Mesendoderm (in vitro differentiated cells): ENCODE measurements at places on chromosomes 11 and 22.

DNA sequence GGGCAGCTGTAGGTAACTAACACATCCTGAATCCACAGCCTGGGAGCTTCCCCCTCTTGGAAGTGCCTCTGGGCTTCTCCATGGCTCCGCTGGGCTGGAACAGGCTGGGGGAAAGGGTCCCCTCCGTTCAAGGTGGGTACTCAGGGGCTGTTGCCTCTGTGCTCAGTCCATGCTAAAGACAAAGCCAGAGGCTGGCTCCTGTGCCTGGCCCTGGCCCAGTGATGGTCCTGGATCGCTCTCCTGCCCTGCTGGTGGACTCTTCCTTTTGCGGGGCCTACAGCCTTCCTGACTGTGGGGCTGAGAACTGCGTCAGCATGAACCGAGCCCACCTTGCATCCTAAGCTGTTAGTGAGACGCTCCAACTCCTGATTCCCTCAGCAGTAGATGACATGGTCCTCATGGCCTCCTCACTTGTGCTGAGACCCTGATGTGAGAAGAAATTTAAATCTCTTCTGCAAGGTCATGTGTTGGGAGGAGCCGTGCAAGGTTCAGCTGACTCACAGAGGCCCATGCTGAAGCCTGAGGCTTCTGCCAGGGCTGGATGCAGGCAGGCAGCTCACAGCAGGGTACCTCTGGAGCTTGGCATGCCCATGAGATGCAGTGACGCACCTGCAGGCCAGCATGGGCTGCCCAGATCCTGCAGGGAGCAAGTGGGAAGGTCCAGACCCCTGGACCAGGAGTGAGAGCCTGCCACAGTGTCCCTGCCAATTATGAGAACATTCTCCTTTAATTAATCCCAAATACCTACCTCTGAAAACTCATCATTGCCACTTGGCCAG, 1285.5 kb downstream of the TBC1D22A start:
- DNase-seq: no peak

- no peak for DNase-seq
Measured at GRCh38 chr11:71562120-71562519, 3.2 kb upstream of the KRTAP5-10 start.

DNA sequence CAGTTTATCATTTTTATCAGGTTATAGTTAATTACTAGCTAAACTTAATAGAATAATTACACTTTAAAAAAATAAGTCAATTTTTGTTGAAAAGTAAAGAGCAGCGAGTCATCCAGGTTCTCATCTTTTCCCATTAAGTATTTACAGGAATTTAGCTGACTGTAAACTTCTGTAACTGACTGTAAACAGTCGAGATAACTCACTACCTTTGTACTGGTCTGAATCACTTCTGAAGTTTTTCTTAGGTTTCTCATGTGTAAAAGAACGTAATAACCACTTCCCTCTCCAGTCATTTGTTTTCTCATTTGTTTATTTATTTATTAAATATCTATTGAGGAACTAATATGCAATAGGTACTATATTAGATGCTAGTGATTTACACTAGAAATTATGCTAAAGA, 270.8 kb downstream of the DYNC2H1 start:
- DNase-seq: no peak

DNA sequence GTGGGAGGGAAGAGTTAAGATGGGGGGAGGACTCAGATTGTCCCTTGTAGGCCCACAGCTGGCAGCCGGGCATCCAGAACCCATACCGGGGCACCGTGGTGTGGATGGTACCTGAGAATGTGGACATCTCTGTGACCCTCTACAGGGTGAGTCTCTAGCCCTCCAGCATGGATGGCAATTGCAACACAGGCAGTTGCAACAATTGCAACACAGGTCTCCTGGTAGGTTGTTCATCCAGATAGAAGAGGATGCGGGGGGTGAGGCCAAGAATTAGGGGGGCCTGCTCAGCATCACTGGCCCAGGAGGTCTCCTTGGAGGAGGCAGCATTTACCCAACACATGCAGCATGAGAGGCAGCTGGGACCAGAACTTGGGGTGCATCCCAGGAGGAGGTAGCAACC, 3.4 kb downstream of the EHBP1L1 start:
- no peak for DNase-seq

GRCh38 chr22:27173530-27173929, 516.1 kb downstream of the MIAT start:
- DNase-seq: peak; percentile 29

DNA sequence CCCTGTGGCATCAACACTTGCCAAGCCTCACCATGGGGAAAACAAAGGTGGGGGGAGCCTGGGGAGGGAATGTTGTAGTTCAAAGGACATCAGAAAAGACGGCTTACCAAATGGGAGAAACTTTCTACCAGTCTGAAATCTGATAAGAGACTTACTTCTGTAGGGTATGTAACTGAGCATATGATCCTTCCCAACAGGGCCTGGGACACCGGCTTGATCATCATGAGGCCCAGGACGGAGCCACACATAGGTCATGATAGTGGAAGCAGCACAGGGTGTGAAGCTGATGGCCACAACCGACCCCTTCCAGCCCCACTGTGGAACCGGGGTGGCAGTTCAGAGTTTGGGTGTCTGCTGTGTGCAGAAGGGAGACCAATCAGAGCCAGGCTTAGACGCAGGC, 51.1 kb downstream of the MICAL3 start:
- no peak for DNase-seq

DNA sequence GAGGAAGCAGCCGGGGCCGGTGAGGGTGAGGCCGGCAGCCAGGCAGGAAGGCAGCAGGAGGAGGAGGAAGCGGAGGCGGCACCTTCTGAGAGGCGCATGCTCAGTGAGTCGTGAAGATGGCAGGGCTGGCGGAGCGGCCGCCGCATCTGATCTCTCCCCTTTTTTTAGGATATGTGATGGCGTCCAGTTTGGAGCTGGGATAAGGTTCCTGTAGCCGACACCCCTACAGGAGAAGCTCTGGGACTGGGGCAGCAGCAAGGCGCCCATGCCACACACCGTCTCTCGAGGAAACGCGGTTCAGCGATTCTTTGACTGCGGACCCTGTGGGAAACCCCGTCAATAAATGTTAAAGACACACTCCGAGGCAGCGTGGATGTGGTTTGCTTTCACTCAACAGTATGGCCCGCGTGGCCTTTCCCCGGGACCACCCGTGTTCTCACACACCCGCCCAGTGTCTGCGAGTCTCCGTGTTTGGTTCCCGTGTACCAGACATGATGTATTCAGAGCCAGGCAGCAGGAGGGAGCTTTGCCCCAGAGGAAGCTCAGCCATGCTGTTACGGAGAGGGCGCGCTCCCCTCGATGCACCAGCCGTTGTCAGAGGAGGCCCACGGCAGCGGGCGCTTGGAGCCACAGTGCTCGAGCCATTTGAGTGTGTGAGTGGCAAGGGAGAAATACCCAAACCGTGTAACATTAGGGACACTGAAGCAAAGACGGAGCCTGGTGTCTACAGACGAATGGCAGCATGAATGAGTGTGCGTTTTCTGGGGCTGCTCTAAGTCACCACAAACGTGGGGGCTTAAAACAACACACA, 27.7 kb upstream of the PARVB start:
- DNase-seq: no peak

DNA sequence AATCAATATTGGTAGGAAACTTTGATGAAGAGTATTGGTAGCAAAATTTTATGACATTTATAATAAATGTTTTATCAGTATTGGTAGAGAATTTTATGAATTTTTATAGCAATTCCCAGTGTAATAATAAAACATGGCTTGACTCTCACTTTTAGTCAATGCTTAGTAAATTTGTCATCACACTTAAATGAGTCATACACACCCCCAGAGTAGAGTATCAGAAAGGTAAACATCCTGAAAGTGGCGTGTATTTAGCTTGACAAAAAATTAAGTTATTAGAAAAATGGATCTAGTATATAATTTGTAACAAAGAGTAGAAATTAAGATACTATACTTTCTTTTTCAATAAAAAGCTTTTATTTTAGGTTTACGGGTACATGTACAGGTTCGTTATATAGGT, 2.6 kb downstream of the MS4A3 start:
- DNase-seq: no peak

DNA sequence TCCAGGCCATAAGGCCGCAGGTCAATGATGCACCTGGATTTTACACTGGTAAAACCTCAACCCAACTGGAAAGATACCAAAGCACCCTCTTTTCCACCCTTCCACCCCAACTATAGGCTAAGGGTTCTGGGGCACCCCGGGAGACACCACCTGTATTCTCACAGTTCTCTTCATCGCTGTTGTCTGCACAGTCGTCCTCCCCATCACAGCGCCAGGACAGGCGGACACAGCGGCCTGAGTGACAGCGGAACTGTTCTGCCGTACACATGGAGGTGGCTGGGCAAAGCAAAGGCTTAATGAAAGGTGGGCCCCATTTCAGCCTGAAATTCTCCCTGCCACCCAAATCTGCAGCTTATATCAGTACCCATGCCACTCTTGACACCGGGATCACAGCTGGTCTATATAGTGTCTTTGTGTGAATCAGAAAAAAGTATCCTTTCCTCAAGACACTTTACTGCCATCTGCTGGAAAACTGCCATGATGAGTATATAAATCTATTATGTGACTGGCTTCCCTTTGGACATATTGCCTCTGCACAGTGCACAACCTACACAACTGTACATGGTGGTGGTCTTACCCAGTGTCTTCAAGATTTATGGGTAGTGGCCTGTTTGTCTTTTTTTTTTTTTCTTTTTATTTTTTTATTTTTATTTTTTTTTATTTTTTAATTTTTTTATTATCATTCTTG, 21.5 kb downstream of the LRP4 start:
- peak; percentile 54 for DNase-seq

GRCh38 chr11:72582206-72583176, 91.7 kb downstream of the PDE2A start:
- DNase-seq: no peak

- DNase-seq: peak; percentile 95
Measured at GRCh38 chr11:113474362-113475159, 637 bp downstream of the DRD2 start.

DNA sequence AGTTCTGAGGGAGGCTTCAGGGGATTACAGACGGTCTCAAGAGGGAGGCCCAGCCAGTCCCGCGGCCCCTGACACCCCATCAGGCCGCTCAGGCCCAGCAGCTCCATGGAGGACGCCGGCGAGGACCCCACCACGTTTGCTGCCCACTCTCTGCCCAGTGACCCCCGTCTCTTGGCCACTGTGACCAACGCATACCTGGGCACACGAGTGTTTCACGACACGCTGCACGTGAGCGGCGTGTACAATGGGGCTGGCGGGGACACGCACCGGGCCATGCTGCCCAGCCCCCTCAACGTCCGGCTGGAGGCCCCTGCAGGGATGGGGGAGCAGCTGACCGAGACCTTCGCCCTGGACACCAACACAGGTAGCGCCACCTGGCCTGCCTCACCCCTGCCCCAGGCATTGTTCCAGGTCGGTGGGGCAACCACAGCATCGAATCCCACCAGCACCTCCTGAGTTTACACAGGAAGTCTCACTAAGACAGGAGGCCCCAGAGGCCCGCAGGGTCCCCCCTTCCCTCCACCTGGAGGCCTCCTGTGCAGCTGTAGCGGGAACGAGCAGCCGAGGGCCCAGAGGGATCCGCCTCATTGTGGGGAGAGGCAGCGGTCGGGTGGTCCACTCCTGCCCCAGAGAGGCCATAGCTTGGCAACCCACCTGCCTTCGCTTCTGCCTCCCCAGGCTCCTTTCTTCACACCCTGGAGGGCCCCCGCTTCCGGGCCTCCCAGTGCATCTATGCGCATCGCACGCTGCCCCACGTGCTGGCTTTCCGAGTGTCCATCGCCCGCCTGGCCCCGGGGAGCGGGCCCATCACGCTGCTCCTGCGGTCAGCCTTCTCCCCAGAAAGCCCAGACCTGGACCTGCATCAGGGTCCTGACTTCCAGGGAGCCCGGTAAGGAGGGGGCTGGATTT, 1.0 kb downstream of the PGGHG start:
- no peak for DNase-seq

- DNase-seq: no peak
Measured at GRCh38 chr11:109978895-109979294, 114.3 kb upstream of the ZC3H12C start.

GRCh38 chr22:19886605-19887255, 32.1 kb upstream of the GNB1L start:
- no peak for DNase-seq

DNA sequence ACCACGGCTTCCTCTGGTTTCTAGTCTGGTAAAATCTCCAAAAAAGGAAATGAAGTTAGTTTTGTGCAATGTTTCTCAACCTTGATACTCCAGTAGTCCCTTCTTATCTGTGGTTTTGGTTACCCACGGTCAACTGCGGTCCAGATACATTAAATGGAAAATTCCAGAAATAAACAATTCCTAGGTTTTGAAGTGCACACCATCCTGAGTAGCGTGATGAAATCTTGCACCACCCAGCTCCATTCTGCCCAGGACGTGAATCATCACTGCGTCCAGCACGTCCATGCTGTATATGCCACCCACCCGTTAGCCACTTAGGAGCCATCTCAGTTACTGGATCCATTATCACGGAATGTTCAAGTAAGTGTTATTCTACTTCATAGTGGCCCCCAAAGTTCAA, 117.0 kb downstream of the FBXO7 start:
- no peak for DNase-seq

DNA sequence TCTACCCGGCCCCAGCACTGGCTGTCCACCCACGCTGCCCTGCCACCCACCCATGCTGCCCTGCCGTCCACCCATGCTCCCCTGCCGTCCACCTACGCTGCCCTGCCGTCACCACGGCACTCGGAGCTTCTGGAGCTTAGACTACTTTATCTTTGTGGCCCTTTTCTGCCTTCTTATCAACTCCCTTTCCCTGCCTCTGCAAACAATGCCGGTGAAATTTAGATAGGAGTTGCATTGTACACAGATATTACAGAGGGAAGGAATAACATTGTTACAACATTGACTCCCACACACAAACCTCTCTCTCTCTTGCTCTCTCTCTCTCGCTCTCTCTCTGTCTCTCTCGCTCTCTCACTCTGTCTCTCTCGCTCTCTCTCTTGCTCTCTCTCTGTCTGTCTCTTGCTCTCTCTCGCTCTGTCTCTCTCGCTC, 33.7 kb upstream of the BRSK2 start:
- DNase-seq: no peak

DNA sequence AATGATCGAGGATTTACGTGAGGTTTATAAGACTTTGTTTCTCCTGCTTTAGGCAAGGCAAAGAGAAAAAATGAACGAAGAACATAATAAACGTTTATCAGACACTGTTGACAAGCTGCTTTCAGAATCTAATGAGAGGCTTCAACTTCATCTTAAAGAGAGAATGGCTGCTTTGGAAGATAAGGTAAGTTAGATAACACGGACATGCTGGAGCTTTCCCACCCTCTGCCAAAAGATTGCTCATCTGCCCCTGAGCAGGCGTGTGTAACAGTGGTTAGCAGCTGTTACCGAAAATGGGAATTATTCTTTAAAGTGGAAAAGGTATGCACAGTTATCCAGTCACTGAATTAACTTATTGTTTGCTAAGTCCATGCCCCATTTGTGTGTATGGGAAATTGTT, 62.8 kb upstream of the CTTN start:
- DNase-seq: no peak

DNA sequence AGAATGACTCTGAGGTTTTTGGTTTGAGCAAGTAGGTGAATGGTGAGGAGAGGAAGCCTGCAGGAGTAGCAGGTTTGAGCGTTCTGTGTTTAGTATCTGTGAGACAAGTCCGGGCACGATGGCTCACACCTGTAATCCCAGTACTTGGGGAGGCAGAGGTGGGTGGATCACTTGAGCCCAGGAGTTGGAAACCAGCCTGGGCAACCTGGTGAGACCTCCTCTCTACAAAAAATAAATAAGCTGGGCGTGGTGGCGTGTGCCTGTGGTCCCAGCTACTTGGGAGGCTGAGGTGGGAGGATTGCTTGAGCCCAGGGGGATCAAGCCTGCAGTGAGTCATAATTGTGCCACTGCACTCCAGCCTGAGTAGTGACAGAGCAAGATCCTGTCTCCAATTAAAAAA, 9.7 kb upstream of the CENATAC start:
- DNase-seq: no peak

- no peak for DNase-seq
Measured at GRCh38 chr11:30454111-30454510, 131.2 kb downstream of the ARL14EP start.
